ENCODE measurements at places on chromosomes 13 and 19.

DNA sequence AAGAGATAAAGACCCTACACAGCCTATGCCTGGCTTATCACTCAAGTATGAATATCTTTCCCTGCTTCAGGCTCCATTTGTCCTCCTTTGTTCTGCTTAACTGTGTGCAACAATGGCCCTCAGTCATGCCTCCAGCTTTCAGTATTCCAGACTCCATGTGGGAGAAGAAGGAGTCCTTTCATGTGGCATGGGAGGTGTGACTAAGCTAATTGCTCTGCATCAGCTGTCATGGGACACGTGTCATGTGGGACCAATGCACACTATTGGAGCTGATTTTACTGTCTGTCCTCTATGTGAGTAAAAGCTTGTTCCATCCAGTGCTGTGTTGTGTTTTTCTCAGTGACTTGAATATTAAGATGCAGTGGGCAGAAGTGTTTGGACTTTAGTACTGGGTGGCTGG lies 1198.3 kb downstream of the OLFM4 start:
- no peak for DNase-seq

GRCh38 chr13:41254902-41255301 lies 8.5 kb downstream of the MTRF1 start:
- DNase-seq = no peak

DNA sequence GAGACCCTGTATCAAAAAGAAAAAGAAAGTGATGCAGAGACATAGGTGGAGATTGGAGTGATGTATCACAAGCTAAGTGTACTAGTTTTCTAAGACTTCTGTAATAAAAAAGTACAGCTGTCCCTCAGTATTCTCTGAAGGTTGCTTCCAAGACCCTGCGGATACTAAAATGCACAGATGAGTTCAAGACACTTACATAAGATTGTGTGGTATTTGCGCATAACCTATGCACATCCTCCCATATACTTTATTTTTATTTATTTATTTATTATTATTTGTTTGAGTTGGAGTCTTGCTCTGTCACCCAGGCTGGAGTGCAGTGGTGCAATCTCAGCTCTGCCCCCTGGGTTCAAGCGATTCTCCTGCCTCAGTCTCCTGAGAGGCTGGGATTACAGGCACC lies 13.6 kb upstream of the HAS1 start:
- DNase-seq = no peak

GRCh38 chr13:34277936-34278335 lies 460.0 kb downstream of the RFC3 start:
- DNase-seq = peak; percentile 20

DNA sequence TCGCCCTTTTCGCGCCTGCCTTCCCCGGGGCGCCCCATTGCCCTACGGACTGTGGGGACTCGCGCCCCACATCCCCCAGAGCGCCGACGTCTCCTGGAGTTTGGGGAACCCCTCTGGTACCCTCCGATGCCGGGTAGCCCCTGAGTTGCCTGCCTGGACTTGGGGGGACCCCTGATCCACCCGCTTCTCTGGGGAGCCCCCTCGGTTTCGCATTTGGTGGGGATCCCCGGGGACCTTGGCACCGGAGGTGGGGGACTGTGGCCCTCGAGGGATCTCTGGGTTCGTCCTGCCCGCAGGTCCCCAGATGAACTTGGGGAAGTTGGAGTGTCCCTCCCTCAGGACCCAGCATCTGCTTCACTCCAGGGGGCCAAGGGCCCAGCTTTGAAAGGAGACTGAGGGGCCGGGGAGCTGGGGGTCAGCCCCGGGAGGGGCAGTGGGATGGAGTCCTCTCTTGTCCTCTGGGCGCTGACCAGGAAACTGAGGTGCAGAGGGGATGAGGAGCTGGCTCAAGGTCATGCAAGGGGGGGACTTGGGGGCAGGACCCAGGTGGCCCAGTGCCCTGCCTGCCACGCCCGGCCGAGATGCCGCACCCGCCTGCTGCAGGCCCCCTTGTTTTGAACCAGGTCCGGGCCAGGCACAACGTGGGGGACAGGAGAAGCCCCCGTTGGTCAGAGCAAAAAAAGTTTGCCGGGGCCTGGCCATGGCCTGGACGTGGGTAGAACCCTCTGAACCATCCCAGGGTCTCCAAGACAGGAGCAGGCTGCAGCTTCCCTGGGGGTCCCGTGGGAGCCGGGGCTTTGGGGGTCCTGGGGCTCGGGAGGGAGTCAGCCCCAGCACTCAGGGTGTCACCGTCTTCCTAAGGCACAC lies 1.0 kb downstream of the EFNA2 start:
- DNase-seq = no peak
